H7 (cell line): ENCODE measurements at places on chromosomes 3 and 15.

DNA sequence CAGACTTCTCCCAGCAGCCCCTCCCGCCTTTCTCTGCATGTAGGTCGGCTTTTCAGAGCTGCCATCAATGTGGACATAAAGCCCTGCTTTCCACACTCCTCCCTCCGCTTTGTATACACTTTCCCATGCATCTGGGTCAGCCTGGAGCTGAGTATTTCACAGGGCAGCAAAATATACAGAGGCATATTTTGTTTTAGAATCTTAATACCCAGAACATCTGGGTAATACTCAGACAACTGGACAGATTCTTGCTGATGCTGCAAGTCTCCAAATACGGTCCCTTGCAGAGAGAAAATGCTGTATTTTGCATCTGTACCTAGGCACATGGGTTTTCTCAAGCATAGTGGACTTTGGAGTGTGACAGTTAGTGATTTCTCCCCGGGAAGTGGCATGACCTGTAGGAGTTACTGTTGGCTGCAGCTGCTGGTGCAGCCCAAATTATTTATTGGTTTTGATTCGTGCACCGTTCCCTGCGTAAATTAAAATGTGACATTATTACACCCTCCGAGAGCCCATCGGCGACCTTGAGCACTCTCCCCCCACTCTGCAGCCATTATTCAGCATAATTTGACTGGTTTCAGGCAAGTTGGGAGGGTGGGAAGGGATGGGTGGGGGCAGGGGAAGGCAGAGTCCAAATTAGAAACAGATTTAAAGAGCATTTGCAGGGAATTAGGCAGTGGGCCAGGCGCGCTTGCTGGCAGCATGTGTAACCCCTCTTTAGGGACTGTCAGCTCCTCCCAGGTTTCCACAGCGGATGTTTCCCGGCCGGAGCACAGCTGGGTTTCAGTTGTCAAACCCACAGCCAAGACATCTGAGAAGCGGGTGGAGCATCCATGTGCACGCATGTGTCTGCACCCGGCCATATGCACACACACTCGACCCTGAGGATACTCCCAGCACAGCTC, 100.8 kb downstream of the CPN2 start:
- peak; percentile 20 for DNase-seq

- no peak for DNase-seq
Measured at GRCh38 chr3:159280386-159281191, 478.7 kb downstream of the MFSD1 start.

DNA sequence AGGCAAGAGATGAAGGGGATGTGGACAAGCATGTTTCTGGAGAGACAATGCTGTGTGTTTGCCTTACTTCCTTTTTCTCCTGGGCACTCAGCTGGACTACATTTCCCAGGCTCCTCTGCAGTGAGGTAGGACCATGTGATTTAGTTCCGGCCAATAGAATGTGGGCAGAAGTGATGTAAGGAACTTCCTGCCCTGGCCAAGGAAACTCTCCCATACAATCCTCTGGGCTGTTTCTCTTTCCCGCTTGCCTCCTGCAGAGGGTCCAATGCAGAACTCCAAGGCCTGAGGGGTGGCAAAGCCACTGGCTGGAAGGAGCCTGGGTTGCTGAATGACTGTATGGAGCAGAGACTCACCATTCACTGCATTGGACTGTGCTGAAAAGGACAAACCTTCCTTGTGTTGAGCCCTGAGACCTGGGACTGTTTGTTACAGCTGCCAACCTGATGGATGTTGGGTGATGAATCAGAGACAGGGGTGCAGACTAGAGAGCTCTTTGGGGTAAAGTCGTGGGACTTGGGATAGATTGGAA, 82.7 kb upstream of the SLC6A6 start:
- peak; percentile 92 for DNase-seq

DNA sequence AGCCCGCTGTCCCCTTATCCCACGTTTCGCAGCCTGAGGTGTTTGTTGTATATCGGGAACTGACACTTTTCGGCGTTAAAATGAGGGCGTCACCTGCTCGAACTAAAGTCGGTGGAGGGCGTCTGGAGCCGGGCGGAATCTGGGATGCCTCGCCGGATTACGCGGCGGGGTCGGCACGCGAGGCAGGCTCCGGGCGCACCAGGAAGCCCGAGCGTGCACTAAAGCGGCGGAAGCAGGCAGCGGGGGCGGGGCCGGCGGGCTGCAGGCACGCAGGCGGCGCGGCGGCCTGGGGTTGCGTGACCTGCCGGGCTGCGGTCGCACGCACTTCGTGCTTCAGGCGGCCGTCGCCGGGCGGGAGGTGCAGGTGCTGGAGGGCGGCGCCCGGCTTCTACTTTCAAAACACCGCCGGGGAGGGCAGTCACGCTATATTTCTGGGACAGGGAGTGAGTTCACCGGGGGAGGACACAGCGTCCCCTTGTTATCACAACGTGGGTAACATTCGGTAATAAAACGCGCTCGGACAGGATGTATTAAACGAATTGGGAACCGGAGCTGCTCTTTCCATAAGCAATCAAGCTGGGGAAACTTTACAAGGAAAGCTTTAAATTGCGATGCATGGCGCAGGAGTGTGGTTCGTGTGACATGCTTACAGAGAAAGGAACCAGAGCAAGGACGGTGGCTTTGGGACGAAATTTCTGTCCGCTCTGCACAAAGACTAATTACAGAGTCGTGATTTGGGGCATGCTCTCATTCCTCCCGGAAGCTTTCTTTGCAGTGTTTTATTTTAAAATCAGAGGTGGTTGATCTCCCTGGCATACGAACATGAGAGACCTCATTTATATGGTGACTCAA, 9.1 kb upstream of the LEKR1 start:
- peak; percentile 92 for DNase-seq
